ENCODE measurements at places on chromosomes 4 and X.

- DNase-seq: no peak
Observed at GRCh38 chrX:81527881-81528440, 326.1 kb downstream of the SH3BGRL start.

GRCh38 chr4:74627504-74627903 lies 166.8 kb downstream of the BTC start:
- DNase-seq: no peak

- no peak for DNase-seq
Observed at GRCh38 chrX:66020631-66021334, 19.1 kb downstream of the VSIG4 start.

GRCh38 chrX:107775000-107775733 lies 420 bp downstream of the TSC22D3 start:
- no peak for DNase-seq
